Calu3 (cell line): ENCODE measurements at places on chromosomes 2 and 18.

- no peak for DNase-seq
Observed at GRCh38 chr2:126981476-126981875, 82.8 kb downstream of the TEX51 start.

DNA sequence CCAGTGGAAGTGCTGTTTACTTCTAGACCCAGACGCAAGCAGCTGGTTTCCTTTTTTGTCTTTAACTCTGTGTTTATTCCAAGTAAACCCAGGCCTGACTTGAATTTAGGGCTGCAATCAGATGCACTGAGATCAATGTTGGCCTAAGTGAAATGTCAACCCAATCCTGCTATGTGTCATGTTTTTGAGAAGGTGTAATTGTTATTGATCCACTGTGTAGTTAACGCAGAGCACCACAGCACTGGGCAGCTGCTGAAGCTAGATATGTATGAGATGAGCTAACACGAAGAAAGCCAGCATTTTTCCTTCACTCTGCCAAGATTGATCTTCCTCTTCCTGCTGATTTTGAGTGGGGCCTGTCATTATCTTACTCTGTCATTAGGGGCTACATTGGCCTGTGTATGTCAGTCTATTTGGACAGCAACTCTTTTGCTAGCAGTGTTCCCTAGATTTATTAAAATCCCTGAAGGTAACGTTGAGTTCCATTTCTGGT lies 18.9 kb upstream of the DLX1 start:
- no peak for DNase-seq

DNA sequence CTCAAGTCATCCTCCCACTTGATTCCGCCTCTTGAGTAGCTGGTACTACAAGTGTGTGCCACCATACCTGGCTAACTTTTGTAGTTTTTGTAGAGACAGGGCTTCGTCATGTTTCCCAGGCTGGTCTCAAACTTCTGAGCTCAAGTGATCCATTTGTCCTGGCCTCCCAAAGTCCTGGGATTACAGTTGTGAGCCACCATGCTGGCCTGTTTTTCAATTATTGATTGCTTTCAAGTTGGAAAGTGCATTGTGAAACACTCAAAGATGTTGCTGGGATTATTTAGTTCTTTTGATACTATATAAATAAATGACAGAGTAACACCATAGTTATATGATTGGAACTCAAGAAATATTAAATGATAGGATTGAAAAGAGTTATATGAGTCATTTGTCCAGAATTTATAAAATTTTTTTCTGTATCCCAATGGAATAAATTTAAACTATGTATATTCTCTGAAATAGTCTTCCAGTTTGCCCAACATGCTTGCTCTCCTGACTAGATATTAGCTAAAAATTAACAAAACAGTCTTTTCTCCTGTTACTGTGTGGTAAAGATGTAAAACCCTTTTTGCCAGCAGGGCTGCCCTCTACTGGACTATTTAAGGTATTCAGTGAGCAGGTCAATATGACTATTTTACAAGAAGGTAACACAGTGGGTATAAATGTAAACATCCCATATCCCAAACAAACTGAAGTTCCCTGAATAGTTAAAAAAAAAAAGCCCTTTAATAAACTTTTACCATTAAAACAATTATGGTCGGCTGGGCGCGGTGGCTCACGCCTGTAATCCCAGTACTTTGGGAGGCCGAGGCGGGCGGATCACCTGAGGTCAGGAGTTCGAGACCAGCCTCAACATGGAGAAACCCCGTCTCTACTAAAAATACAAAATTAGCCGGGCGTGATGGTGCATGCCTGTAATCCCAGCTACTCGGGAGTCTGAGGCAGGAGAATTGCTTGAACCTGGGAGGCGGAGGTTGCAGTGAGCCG lies 42.7 kb downstream of the ACSL3 start:
- DNase-seq = peak; percentile 41

GRCh38 chr2:64837925-64838641 lies 151.1 kb upstream of the SLC1A4 start:
- DNase-seq = peak; percentile 62

GRCh38 chr18:58911766-58912165 lies 47.1 kb downstream of the ZNF532 start:
- DNase-seq = no peak

- DNase-seq = no peak
Observed at GRCh38 chr2:48197618-48198017, 291.3 kb upstream of the FBXO11 start.

DNA sequence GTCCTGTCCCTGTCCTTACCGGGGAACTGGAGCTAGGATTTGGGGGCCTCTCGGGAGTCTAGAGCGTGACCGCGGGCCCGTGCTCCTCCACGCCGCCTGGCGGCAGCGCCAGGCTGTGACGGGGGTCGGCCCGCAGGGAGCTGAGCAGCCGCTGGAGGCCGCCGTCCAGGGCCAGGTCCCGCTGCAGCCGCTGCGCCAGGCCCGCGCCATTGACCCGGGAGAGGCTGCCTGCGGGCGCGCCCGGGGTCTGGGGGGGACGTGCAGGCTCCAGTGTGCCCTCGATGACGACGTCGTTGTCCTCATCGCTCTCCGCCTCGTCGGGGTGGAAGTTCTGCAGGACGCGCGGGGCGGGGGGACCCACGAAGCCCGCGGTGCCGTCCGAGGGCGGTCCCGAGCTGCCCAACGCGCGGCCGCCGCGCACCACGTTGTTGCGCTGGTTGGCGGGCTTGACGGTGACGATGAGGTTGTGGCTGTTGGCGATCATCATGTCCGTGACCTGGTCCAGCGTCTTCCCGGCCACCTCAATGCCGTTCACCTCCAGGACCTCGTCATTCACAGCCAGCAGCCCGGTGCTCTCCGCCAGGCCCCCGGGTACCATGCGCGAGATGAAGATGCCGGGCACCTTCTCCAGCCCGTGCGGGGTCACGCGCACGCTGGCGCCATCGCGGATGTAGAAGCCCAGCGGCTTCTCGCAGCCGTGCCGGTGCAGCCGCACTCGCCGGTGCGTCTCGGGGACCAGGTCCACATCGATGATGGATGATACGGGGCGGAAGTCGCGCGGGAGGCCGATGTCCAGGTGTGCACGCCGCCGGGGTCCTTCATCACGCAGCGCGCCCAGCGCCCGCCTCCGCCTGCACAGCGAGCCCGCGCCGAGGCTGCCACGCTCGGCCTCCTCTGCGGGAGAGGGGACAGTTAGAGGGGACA lies 50.9 kb downstream of the ADNP2 start:
- DNase-seq = no peak

DNA sequence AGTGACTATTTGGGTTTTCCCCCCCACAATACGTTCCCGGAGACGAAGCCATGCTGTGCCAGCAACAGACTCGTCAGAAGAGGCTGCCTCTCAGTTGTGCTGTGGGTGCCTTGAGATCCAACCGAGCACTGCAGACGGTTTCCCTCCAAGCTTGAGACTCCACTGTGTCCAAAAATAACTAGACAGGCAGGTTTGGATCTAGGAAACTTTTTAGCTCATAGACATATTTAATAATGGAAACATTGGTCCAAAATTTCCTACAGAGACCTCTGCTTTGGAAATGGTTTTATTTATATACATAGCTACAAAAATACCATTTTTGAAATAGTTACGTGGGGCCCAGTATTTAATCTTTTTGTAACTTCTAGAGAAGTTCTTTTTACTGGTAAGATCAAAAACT lies 63.1 kb upstream of the SPATS2L start:
- DNase-seq = no peak

DNA sequence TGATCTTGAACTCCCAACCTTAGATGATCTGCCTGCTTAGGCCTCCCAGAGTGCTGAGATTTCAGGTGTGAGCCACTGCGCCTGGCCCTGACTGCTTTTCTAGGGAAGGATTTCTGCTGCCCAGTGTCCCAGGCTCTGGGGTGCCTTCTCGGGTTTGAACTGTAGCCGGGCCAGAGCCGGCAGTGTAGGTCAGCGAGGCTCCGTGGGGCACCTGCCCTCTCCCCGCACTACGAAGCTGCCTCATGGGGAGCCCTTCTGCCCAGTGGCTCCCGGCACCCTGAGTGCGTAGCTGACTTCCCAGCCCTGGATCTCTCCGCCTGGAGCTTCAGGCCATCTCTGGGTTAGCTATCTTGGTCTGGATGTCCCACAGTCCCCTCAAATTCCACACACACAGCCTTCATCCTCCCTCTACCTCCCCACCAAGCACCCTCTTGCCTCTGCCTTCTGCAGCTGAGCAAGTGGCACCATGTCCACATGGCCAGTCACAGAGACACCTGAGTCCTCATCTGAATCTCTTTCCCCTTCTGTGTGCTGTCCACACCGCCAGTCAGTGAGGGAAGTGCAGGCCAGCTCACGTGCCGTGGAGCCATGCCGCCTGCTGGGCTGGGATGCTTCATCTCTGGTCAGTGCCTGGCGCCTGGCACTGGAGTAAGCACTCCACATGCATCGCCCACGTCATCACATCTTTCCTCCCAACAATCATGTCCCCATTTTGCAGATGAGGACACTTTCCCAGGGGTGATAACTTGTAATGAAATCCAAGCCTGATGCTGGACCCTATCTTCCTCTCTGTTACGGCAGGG lies 69.2 kb downstream of the EDAR start:
- DNase-seq = no peak

DNA sequence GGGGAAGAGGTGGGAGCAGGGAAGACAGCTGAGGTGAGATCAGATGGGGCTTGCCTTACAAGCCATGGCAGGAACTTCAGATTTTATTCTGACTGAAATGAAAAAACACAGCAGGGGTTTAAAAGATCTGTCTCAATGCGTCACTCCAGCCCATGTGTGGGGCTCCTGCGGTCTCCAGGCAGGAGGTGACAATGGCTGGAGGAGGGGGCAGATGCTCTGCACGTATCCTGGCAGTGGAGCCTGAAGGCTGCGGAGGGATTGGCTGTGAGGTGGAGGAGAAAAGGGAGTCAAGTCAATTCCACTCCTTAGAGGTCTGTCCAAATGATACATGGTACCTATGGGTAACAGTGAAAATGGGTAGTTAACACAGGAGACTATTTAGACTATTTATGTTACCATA lies 40.5 kb upstream of the KIDINS220 start:
- no peak for DNase-seq

- no peak for DNase-seq
Observed at GRCh38 chr2:47346638-47347037, 56.3 kb upstream of the MSH2 start.

DNA sequence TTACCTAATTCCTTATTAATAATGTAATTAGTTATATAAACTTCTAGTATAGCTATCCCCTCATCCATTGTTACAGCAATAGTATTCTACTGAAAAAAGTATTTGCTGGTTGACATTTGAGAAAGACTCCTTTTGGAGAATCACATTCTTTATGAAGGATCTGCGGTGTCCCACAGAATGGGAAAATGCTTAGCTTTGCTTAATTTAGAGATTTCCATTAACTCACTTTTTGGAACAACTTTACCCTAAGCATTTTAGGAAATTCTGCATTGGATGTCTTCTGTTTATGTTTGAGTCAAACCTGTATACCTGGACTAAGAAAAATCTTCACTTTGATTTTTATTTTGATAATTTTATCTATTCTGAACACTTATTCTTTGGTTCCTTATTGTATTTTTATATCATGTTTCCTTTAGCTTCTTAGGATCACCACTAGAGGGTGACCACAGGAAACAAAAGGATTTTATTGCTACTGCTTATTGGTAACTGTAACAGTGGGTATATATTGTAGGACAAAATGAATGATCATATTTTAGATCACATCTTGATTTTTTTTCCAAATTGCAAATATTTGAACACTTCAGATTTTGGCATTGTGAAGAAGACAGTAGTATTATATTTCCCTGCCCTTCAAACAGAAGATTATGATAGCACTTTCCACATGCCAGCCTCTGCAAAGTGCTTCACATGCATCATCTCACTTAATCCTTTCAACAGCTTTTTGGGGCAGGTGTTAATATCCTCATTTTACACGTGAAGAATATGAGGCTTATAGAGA lies 79.6 kb downstream of the MIB1 start:
- DNase-seq = no peak

- DNase-seq = no peak
Observed at GRCh38 chr18:60069145-60069544, 169.3 kb downstream of the PMAIP1 start.

DNA sequence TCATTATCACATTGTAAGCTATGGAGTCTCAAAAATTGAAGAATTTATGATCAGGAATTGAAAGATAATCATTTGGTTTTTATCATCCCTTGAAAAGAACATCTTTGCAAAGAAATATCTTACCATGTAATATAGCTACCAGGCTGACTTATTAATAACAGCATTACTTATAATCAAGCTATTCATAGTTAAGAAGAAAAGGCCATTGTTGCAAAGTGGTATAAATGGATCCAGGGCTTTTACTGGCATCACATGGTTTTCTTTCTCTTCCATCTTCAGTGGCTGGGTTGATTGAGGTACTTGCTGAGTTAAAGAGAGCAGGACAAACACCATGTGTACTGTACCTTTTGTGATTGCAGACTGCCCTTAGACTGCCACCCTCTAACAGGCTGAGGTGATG lies 39.6 kb downstream of the MFSD6 start:
- DNase-seq = no peak

GRCh38 chr18:47151439-47151838 lies 1.1 kb upstream of the HDHD2 start:
- DNase-seq = no peak

- DNase-seq = no peak
Observed at GRCh38 chr2:33106115-33106514, 159.4 kb downstream of the LTBP1 start.

DNA sequence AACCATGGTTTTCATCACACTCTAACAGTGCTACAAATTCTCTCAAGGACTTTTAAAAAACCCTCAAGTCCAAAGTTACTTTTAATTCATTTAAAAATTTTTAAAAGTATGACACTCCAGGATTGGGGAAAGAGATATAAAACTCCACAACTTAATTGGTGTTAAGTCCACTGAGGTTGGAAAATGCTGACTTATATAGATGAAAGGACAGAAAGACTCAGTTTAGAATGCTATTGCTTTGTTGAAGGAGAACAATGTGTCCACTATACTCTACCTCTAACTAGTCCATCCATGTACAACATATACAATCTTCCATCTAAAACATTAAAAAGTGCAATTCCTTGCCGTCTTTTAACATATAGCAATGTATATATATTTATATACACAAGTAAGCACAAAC lies 41.2 kb downstream of the CABYR start:
- DNase-seq = no peak

DNA sequence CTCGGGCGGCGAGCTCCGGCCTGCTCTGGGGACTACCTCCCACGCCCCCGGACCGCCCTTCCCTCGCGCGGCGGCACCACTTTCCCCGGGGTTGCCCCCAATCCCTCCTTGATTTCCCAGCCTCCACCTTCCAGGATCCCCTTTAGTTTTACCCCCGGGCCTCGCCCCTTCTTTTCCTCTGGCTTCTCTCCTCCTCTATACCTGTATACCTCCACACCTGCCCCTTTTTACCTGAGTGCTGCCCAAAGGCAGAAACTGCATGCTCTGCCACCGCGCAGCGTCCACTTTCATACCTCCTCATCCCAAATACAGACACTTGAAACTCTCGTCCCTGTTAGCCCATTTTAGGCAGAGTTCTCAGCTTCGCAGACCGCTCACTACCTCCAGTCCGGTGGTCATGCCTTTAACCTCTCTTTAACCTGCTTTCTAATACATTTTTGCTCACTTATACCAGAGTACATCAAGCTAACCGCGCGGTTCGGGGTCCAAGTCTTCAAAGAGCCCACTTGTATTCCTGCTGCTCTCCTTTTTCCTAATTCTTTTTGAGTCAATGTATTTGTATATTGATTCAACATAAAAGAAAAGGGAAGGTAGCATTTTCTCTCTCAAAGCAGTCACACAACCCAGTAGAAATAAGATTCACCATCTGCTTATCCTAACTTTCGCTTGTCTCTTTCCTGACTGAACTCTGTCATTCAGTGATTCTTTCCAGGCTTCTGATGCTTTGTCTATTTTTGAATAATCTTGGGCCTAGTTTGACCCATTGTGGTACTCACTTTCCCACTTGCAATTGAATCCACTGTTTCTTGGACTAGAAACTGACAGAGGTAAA lies 901 bp downstream of the SPOPL start:
- no peak for DNase-seq

GRCh38 chr2:178422097-178422496 lies 28.9 kb downstream of the PRKRA start:
- no peak for DNase-seq
